CD4-positive, alpha-beta T cell (primary cell): ENCODE measurements at places on chromosomes 3 and 15. TPM values are rescaled to one million over a fixed set of nuclear protein-coding genes. Genes with fewer than 3 reads are reported as not detected.

KLHDC8B gene
- 1.2 TPM for total RNA-seq

CHRM5 gene
- not detected for total RNA-seq

MINAR1 gene
- 0.11 TPM for total RNA-seq

PIERCE2 gene
- total RNA-seq = not detected

GCNT3 gene
- not detected for total RNA-seq
